ENCODE measurements at places on chromosomes 3 and 15.

- no peak for DNase-seq
Observed at GRCh38 chr3:42192334-42193200, 73.4 kb downstream of the CCK start.

GRCh38 chr3:98728672-98729071 lies 34.5 kb upstream of the ST3GAL6 start:
- no peak for DNase-seq

DNA sequence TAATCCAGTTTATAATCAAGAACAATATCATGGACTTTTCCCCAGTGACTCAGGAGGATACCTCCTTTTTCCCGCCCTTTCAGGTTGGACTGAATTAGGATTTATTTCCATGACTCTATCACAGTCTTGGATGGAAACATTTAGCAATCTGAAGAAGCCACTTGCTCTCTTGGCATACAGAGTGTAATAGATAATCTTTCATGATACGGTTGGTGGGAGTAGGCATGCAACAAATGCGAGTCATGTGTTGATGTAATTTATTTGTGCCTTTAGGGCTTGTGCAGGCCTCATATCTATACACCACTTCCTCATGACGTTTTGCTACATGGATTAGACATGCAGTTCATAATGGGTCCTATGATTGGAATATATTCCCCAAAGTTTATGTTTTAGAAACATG lies 54.2 kb upstream of the MCTP2 start:
- DNase-seq, result no peak

DNA sequence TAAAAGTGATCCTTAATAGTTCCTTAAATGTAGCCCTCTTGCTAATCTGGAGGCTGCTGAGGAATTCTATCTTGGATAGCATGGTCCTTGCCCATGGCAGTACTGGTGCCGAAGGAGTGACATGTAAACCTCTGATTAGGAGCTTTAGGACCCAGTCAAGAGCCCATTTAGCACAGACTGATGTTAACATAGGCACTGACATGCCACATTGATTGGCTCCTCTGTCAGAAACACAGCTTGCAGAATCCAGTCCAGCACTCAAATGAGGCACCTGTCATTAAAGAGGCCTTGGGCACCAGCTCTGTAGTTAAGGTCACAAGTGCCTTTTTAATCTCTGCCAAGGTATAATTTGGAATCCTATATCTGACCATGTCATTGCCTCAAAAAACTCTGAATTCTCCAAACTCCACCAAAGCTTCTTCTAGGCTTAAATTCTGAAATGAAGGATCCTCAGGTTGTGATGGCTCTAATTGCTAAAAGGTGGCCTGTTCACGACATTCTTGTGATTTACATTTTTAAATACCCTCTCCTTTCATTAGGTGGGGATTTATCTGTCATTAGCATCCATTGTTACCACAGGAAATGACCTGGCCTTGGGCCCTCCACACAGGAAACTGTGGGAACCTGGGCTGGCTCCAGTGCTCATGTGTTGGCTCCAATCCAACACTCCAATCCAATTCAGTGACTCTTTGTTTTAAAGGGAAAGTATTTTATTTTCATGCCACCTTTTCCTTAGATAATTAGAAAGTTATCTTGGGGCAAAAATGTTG lies 57.3 kb upstream of the RNF7 start:
- DNase-seq, result no peak

GRCh38 chr3:126923423-126923822 lies 59.5 kb upstream of the PLXNA1 start:
- DNase-seq, result no peak

- no peak for DNase-seq
Observed at GRCh38 chr3:43405888-43406642, 119.7 kb downstream of the SNRK start.

- DNase-seq, result no peak
Observed at GRCh38 chr3:58899159-58899952, 150.5 kb downstream of the CFAP20DC start.

DNA sequence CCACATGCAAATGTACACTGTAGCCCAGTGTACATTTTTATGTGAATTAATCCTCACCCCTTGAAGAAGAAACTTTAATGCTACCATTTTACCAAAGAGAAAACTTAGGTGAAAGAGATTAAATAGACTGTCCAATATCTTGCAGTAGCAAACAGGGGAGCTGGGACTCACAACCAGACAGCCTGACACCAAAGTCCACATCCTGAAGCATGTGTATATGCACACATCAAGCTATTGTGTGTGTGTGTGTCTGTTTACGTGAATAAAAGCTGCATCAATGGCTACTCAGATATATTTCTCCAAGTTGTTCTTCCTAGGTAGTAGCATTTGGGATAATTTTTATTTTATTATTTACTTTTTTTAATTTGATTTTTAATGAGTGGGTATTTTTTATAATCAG lies 6.7 kb downstream of the ANO10 start:
- DNase-seq, result no peak

DNA sequence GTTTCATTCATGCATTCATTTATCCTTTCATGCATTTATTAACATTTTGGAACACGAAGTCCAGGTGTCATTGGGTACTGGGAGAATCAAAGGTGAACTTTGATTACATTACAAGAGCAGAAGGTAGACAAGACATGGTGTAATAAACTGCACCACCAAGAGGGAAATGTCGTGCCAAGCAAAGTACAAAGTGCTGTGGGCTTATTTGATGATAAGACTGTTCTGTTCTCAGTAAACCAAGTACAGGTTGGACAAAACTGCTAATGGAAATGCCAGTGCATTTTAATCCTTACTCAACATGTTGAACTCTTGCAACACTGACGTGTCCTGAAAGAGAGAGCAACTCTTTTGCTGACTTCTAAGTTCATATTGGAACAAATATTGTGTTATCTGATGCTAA lies 69.4 kb downstream of the MME start:
- no peak for DNase-seq

DNA sequence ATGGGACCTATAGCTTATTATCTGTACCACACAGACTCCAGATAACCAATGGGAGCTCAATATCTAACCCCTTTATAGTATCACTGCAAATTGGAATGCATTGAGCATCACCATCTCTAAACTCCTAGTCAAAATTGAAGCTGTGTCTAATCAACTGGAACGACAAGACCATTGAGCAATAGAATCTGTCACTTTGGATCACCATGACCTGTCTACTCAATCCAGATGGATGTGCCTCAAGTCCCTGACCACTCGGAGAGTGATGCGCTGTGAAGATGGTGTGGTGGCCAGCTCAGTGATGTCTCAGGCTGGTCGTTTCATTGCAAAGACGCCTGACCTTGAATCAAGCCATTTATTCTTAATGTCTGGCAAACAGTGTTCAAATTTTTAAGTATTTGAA lies 160.5 kb downstream of the SEMA6D start:
- DNase-seq, result no peak

DNA sequence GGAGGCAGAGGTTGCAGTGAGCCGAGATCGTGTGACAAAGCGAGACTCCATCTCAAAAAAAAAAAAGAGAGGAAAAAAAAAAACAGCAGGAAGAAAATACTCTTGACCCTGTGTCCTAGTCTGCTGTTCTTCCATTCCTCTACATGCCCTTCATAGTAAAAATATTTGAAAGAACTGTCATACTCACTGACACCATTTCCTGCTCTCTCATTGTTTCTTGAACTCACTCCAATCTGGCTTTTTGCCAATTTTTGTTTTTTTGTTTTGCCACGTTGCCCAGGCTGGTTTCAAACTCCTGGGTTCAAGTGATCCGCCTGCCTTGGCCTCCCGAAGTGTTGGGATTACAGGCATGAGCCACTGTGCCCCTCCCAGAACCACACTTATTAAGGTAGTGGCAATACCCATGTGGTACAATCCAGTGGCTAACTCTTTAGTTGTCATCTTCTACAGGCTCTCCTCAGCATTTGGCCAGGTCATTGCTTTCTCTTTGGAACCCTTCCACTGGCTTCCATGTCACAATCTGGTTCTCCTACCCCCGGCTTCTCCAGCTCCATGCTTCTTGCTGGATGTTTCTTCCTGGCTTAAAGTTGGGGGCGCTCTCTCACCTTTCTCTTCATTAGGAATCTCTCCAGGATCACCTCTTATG lies 238.2 kb upstream of the C2CD4B start:
- DNase-seq, result no peak

- DNase-seq, result no peak
Observed at GRCh38 chr3:32404714-32405113, 13.1 kb downstream of the CMTM7 start.

GRCh38 chr15:77846986-77847385 lies 214.3 kb upstream of the LINGO1 start:
- DNase-seq, result no peak

- DNase-seq, result no peak
Observed at GRCh38 chr15:49122541-49123062, 32.8 kb downstream of the COPS2 start.

GRCh38 chr3:137024348-137024747 lies 66.6 kb downstream of the IL20RB start:
- DNase-seq, result no peak
